Endodermal cell (in vitro differentiated cells): ENCODE measurements at places on chromosomes 11 and 22.

DNA sequence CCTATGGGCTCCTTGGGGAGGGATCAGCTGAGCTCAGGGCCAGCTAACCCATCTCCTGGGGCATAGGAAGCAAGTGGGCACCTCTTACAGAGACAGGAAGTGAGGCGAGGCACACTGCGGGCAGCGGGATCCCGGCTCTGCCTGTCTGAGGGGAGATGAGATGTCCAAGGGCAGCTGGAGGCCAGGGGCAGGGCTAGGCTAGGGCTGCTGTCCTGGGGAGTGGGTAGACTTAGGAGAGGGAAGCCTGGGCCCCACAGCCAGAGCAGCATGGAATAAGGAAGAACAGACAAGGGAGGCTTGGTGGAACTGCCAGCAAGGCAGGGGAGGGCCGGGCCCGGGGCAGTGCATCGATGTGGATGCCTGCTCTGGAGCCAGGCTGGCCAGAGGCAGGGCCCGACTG is 76.3 kb downstream of the MORC2 start:
- DNase-seq, result peak; percentile 41

GRCh38 chr11:79902493-79902892 is 461.7 kb upstream of the TENM4 start:
- DNase-seq, result no peak

- peak; percentile 39 for DNase-seq
Measured at GRCh38 chr11:294780-295179, 4.5 kb downstream of the IFITM5 start.

- DNase-seq, result no peak
Measured at GRCh38 chr11:46736146-46736545, 17.1 kb downstream of the F2 start.

- peak; percentile 75 for DNase-seq
Measured at GRCh38 chr11:8721609-8722500, 39.3 kb downstream of the RPL27A start.
